ENCODE measurements at places on chromosomes 1 and 21.

DNA sequence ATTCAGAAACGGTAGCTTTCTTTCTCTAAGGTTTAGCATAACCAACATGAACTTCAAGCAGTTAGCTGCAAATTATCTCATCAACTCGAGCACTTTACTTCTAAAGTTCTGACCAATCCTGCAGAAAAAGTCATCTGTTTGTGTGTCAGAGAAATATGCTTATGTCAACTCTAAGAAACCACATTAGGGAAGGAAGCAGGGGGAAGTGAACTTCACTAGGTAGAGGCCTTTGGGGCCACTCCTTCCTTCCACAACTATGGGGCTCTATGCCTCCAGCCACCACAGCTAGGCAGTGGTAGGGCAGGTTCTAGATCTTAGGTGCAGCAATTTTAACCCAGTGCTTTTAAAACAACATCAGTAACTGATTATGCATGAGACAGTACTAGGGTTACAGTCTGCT, 375.9 kb downstream of the DSCAM start:
- DNase-seq, result no peak

- DNase-seq, result peak; percentile 51
Measured at GRCh38 chr1:224205438-224205840, 22.4 kb downstream of the DEGS1 start.

DNA sequence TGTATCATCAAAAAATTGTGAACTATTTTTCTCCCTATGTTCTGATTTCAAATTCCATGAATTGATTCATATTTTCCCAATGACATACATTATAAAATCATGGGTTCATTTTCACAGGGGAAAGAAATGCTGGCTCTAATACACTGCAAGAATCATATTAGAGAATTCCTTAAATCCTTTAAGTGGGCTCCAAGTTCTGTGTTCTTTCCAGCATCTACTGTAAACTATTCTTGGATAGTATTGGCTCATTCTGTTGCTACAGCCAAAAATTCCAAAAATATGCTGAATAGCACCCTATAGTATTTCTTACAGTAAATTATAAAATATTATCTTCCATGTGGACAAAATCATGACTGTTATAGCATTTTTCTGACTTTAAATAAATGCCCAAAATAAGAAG, 19.0 kb upstream of the C1orf105 start:
- DNase-seq, result no peak

GRCh38 chr1:236114076-236114747, 28.1 kb upstream of the GPR137B start:
- DNase-seq, result no peak

GRCh38 chr21:35203093-35203977, 154.2 kb upstream of the RUNX1 start:
- no peak for DNase-seq

GRCh38 chr21:46190491-46191131, 6.4 kb upstream of the SPATC1L start:
- DNase-seq, result no peak

GRCh38 chr1:99326215-99326949, 62.1 kb downstream of the PLPPR4 start:
- no peak for DNase-seq

DNA sequence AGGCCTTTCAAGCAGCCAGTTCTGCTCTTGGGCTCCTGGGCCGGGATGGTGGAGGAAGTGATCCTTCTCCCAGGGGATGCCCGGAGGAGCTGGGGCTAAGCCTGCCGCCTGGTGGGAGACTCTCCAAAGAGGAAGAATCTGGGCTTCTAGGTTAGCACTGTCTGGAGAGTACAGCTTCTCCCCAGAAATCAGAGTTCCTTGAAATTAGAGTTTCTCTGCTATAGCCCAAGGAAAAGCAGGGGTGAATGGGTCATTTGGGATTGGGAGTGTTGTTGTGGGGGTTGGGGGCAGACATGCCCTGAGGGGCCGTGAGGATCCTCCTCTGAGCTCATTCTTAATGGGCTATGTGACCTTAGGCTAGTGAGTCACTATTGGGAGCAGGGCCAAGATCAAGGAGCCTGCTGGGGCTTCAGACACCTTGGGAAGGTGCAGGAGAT, 6.5 kb downstream of the LGR6 start:
- DNase-seq, result no peak

DNA sequence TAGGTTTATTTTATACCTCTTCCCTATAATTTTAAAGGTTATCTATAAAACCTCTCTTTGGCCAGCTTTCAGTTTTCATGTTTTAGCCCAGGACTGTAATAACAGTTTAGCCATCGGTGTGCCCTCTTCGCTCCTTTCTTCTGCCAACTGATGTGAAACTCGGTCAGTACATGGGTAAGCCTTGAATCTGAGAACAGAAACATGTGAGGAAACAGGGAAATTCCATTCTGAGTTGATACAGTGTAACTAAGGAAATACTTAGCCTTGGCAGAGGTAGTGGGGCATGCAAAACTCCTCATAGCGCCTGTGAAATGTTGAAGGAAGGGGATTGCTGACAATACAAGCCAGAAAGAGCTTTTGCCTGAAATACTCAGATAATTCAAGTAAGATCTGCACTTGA, 465.2 kb downstream of the NCAM2 start:
- DNase-seq, result no peak

DNA sequence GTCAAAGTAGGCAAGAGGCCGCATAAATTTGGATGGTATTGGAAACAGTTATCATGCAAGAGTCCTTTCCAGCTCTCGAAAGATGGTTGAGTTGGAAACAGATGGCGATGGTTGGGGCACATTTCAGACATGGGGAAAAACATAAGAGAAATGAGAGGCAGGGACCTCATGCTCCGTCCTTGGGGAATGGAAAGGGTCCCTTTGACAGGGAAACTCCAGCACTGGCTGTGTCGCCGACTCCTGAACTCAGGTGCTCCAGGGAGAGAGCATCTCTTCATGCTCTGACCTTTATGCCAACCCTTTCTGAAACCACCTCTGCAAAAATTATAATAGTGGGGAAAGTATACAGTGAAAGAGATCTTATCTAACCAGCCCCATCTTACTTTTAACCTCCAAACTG, 36.8 kb upstream of the COL6A2 start:
- no peak for DNase-seq

- no peak for DNase-seq
Measured at GRCh38 chr1:196678510-196678884, 26.7 kb downstream of the CFH start.

DNA sequence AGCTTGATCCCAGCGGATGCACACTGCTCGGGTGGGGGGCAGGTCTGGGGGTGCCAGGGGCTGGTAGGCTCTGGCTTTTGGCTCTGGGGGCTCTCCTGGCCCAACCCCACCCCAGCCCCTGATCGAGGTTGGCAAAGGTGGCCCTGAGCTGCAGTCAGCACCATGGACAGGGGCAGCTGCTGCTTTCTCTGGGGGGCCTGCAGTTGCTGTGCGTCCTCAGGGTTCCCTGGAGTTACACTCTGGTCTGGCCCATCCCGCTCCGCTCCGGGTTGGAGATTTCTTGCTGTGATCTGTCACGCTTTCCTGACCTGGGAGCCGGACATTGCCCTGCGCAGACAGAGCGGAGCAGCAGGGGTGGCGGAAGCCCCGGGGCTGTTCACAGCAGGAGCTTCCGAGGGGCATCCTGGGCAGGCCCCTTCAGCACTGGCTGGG, 8.0 kb upstream of the PLCH2 start:
- DNase-seq, result no peak

DNA sequence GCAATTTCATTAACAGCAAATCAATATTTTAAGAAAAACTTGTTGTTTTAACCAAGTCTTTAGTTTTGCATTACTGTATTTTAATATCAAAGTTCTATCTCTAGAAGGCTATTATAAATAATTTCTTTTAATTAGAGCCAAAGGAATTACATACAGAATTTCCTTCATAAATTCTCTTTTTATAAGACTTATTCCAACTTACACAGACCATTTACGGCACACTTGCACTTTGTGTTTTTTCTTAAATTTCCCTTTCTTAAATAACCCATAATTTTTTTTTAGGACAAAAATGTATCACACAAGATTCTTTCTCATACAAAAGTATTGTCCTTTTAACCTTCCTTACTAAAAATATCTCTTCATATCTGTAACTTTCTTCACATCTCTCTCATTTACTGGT, 458.5 kb upstream of the CHRM3 start:
- no peak for DNase-seq

- DNase-seq, result no peak
Measured at GRCh38 chr21:41695513-41695912, 71.3 kb downstream of the RIPK4 start.

DNA sequence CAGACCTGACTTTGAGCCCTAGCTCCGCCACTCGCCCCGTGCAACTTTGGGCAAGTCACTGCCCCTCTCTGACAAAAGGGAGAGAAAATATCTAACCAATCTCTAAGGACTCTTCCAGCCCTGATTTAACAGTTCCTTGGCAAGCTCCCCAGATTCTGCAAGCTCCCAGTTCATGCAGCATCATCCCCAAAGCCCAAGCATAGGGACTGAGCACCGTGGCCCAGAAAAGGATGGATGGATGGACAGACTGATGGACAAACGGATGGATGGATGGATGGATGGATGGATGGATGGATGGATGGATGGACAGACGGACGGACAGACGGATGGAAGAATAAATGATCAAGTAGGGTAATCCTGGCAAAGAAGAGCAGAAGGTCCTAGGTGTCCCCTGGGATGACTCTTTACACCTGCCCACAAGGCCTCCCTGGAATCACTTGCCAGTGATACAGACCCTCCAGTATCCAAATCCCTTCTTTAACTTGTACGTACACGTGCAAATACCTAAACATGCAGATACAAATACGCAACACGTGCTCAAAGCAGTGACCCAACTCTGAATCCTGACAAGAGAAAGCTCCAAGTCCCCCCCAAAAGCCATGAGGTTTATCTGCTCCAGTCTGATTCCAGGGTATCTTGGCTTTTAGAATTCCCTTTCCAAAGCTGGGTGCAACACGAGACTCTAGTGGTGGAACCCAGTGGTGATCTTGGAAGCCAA, 16.0 kb downstream of the IFFO2 start:
- DNase-seq, result no peak

DNA sequence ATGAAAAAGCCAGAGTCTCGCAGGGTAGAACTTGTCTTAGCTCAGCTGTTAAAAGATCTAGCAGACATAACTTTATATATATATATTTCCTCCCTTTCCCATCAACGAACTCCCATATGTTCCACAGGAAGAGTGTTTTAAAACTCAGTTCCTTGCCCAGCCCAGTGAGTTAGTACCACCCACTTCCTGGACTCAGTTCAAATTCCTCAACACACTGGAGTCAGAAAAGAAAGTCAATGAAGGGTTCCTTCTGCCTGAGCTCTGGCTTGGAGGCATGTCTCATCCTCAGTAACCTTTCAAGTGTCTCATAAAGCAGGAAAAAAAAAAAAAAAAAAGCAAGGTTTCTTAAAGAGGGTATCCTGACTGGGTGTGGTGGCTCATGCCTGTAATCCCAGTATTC, 15.6 kb downstream of the TPM3 start:
- DNase-seq, result peak; percentile 33

GRCh38 chr1:204931768-204932572, 61.3 kb downstream of the NFASC start:
- DNase-seq, result no peak

DNA sequence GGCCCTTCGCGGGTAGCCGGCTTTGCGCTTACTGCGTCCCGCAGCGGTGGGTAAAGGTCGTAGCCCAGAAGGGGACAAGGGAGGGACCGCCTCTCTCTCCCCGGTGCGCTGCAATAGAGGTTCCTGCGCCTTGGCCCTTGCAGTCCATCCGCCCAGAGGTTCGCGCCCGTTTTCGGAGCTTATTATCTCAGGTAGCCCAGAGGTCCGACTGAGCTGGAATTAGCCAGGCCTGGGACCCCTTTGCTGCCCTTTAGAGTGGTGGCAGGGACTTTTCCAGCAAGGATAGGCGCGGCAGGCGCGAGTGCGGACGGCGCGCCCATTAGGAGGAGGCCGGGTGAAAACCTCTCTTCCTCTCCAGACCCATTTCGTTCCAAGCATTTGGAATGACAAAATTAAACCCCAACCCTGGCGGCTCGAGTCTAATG, 5.0 kb downstream of the LHX4 start:
- DNase-seq, result no peak

DNA sequence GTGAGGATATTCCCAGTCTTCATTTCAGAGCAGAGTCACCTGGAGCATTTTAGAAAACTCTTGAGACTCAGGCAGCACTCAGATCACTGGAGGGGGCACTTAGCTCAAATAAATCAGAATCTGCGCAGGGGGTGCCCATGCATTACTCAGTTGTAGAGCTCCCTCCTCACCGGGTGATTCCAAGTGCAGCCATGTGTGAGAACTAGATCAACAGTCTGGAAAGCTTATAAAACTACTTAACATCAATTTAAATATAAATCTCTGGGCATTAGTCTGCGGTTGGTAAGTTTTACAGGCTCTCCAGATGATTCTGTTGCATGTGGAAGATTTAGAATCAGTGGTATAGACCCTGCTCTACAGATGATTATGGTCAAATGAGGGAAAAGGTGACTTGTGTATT, 128.6 kb downstream of the ST6GALNAC3 start:
- DNase-seq, result no peak

- DNase-seq, result no peak
Measured at GRCh38 chr21:41832596-41833496, 46.3 kb downstream of the PRDM15 start.

GRCh38 chr1:77283701-77284425, 2.0 kb downstream of the AK5 start:
- no peak for DNase-seq

GRCh38 chr1:26853156-26853555, 9.8 kb upstream of the SFN start:
- peak; percentile 51 for DNase-seq

- DNase-seq, result no peak
Measured at GRCh38 chr1:157770442-157771043, 6.4 kb downstream of the FCRL2 start.

- no peak for DNase-seq
Measured at GRCh38 chr1:156232201-156232894, 9.6 kb upstream of the BGLAP start.

DNA sequence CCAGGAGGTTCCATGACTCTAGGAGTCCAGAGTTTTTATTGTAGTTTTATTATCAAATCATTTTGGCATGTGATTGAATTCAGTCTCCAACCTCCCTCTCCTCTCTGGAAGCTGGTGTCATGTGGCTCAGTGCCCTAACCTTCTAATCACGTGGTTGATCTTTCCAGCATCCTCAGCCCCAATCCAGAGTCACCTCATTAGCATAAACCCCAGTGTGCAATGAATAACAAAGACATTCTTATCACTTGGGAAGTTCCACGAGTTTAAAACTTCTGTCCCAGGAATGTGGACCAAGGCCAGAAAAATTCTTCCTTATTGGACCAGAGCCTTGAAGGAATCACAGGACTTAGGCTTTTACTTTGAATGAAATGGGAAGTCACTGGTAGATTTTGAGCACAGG, 52.2 kb downstream of the KIRREL1 start:
- peak; percentile 27 for DNase-seq

GRCh38 chr1:8362701-8363101, 44.8 kb downstream of the SLC45A1 start:
- no peak for DNase-seq

DNA sequence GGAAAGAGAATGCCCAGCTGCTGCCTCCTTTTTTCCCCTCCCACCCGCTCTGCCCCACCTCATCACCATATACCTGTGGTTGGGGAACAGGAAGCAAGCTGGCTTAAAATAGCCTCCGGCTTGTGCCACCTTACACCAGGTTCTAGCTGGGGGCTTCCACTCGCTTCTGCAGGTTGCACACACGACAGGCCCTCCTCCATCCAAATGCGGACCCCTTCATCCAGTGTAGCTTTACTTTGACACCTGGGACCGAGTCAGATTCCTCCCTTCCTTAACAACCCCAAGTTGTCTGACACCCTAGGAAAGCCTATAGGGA, 14.6 kb downstream of the BLACAT1 start:
- DNase-seq, result no peak
